ENCODE measurements at places on chromosomes 16 and 17. TPM values are rescaled to one million over a fixed set of nuclear protein-coding genes. Genes with fewer than 3 reads are reported as not detected.
A peak's percentile ranks its signal among the peaks of the same experiment; 100 is the strongest.

GRCh38 chr16:11060842-11061241, 116.5 kb downstream of the CLEC16A start:
- peaks cover 11% of the 10 kb centered on the region for H3K36me3 ChIP-seq
- H3K27ac ChIP-seq, result no peak overlapping the region
- no peaks in the 10 kb centered on the region for H3K27me3 ChIP-seq
- H3K4me1 ChIP-seq, result no peaks in the 10 kb centered on the region
- DNase-seq, result no peak
- H3K4me3 ChIP-seq, result no peak overlapping the region

GRCh38 chr17:41402161-41402560, 4.8 kb upstream of the KRT31 start:
- H3K4me3 ChIP-seq, result no peak overlapping the region
- no peak for DNase-seq
- H3K4me1 ChIP-seq, result no peaks in the 10 kb centered on the region
- H3K27me3 ChIP-seq, result peaks cover 46% of the 10 kb centered on the region

- H3K4me3 ChIP-seq, result no peak overlapping the region
- no peaks in the 10 kb centered on the region for H3K36me3 ChIP-seq
- H3K27ac ChIP-seq, result no peak overlapping the region
- no peaks in the 10 kb centered on the region for H3K27me3 ChIP-seq
- DNase-seq, result no peak
These were observed 3.9 kb upstream of the CDT1 start for GRCh38 chr16:88799569-88800276.

DNA sequence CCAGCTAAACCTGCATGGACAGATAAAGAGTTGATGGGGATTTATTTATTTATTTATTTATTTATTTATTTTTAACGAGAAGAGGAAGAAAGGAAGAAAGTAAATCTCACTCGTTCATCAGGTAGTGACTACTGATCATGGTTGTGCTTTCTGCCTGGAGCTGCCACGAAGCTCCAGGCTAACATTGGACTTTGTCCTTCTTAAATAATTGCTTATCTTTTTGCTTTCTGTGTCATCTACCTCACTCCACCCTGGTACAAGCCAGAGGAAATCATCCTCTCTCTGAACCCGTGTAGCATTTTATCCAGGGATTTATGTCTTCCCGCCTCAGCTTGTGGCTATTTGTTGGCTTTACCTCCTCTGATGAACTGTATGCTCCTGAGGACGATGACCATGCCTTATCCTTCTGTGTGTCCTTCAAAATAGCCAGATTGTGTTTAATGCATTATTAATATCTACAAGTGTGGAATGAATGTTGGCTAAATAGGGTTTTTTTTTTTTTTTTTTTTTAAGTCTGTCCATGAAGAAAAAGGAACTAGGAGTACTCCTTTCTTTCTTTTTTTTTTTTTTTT, 8.0 kb upstream of the SLC12A3 start:
- no peak overlapping the region for H3K27ac ChIP-seq
- H3K27me3 ChIP-seq, result no peaks in the 10 kb centered on the region
- H3K4me3 ChIP-seq, result no peak overlapping the region
- peaks cover 28% of the 10 kb centered on the region for H3K4me1 ChIP-seq
- DNase-seq, result no peak

GRCh38 chr17:6643451-6644125, 2.7 kb downstream of the TXNDC17 start:
- H3K36me3 ChIP-seq, result no peaks in the 10 kb centered on the region
- peaks cover 34% of the 10 kb centered on the region for H3K4me1 ChIP-seq
- DNase-seq, result no peak

DNA sequence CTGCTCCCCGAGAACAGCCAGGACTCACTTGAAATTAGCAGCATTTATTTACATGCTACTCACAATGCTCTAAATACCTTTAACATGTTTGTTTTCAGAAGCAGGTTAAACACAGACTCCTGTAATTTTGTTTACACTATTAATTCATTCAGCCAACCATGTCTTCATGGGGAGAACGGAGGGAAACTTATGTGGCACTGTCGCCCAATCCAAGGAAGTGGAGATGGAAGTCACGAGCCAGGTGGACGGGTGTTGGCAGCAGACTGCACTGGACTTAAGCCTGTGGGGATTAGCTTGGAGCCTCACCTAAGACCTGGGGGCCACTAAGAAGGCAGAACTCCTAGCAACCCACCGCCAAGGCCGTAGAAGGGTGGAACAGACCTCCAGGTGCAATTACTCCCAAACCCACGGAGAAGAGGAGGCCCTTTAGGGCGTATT, 8.8 kb upstream of the GFAP start:
- H3K27me3 ChIP-seq, result no peaks in the 10 kb centered on the region
- DNase-seq, result no peak
- no peaks in the 10 kb centered on the region for H3K36me3 ChIP-seq
- H3K4me1 ChIP-seq, result peaks cover 10% of the 10 kb centered on the region
- no peak overlapping the region for H3K27ac ChIP-seq

DNA sequence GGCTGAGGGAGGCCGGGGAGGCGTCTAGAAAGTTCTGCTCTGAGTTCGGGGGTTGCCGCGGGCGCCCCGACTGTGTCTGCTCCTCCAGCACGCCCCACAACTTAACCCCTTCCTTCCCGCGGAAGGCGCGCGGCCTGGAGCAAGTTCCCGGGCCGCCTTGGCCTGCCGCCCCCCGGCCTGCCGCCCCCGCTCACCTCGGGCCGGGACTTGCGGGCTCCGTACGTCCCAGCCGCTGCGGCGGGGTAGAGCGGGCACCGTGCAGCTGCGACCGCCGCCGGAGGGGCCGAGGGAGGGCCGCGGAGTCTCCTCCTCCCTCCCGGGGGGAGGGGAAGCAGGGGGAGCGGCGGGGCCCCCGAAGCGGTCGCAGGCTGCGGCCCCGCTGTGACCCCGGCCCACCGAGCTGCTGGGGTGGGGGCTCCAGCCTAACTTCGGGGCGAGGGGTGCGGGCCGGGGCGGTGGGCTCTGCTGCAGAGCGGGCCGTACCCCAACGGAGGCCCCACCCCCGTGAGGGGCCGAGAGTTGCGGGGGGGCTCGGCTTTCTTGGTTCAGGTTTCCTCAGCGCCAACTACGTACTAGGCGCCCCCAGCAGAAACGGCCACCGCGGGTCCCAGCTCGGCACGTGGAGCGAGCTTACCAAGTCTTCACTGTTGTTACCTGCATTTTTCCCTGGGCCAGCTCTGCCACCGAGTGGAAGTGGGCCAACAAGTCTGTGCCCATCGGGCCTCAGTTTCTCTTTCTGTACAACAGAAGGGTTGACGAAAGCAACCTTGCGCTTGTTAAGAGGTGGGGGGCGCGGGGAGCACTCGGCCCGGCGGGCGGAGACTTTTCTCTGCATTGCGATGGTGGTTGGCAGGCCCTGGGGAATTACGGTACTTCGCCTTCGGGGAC, at the start of gene CCDC102A:
TSS of gene CCDC102A (minus strand) at position 266 of the 888 bp plus-strand sequence. CDS start 7,394 bp downstream, outside the sequence.
- H3K27me3 ChIP-seq, result no peaks in the 10 kb centered on the region
- DNase-seq, result peak; percentile 66
- peak within 1 kb of the TSS; percentile 71 for H3K27ac ChIP-seq

GRCh38 chr16:22318690-22319358, 21.6 kb downstream of the POLR3E start:
- no peaks in the 10 kb centered on the region for H3K27me3 ChIP-seq
- no peak overlapping the region for H3K27ac ChIP-seq
- H3K4me1 ChIP-seq, result peaks cover 1% of the 10 kb centered on the region
- peak; percentile 36 for DNase-seq
- H3K4me3 ChIP-seq, result no peak overlapping the region
- H3K36me3 ChIP-seq, result peaks cover 13% of the 10 kb centered on the region

GRCh38 chr16:72287649-72288048, 115.7 kb upstream of the PMFBP1 start:
- H3K27ac ChIP-seq, result no peak overlapping the region
- no peak for DNase-seq
- no peaks in the 10 kb centered on the region for H3K27me3 ChIP-seq
- H3K4me3 ChIP-seq, result no peak overlapping the region
- no peaks in the 10 kb centered on the region for H3K4me1 ChIP-seq

DNA sequence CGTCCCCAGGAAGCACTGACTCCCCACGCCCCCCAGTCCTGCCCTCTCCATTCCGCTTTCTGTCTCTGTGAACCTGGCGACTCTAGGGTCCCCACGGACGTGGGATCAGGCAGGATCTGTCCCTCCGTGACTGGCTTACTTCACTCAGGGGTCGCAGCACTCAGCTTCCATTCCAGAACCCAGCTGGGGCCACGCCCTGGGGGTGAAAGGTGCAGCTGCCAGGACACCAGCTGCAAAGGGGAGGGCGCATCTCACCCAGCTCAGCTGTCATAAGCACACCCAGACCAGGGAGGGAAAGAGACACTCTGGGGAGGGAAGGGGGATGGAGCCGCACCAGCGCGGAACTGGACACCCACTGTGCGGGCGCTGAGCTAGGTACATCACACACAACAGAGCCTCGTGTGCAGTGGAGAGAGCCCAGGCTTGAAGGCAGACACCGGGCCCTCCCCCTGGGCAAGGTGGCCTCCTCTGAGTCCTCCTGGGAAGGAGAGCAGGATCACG, 18.5 kb upstream of the HEXD start:
- no peaks in the 10 kb centered on the region for H3K27me3 ChIP-seq
- no peak overlapping the region for H3K27ac ChIP-seq
- H3K36me3 ChIP-seq, result peaks cover 19% of the 10 kb centered on the region

DNA sequence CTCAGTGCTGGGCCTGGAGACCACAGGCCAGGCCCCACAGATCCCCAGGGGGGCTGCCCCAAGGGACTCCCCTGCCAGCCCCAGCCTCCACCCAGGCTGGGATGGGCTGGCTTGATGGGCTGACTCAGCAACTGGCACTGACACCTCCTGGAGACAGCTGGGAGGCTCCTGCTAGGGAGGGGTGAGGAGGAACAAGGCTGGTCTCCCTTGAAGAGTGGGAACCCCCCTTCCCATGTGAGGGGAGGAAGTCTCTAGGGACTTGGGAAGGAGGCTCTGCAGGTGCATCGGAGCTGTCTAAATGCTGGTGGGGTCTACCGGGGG, 10.4 kb downstream of the NHERF1 start:
- no peaks in the 10 kb centered on the region for H3K27me3 ChIP-seq
- peaks cover 58% of the 10 kb centered on the region for H3K4me1 ChIP-seq
- H3K4me3 ChIP-seq, result peak overlapping the region; percentile 82
- no peaks in the 10 kb centered on the region for H3K36me3 ChIP-seq
- no peak overlapping the region for H3K27ac ChIP-seq
- no peak for DNase-seq

DNA sequence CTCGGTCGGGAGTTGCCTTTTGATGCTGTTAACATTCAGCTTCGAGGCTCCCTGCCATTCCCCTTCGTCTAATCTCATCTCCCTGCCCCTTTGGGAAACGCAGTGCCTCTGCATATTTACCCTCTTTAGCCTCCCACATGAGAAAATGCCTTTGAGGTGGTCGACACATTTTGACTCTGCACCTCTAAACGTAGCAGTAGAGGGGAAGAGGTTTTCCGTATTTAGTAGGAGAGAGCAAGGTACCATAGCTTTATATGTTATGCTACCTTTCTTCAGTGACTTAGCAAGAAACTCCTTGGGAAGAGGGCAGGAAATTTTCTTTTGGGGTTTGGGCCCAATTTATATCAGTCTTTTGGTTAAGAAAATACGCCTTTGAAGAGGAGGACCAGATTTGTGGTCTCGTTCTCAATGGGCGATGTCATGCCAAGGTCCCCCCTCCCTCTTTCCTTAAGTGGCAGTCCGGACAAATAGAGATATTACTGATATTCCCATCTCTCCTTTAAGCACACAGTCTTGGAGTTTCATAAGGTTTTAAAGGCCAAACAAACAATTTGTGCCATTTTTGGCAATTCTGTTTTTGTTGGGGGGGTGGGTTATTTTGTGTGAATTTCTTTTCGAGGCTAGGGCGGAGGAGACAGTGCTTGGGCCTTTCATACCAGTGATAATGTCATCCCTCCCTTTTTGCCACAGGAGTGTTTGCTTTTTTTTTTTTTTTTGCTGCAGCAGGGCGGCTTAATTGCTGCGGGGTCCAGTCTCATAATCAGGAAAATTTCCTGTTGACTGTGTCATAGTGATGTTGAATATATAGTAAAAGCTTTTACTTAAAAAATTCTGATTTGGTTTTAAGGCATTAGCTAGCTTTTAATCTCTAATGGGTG, 1.5 kb downstream of the PAFAH1B1 start:
- peaks cover 8% of the 10 kb centered on the region for H3K36me3 ChIP-seq
- H3K27me3 ChIP-seq, result no peaks in the 10 kb centered on the region
- no peak for DNase-seq

DNA sequence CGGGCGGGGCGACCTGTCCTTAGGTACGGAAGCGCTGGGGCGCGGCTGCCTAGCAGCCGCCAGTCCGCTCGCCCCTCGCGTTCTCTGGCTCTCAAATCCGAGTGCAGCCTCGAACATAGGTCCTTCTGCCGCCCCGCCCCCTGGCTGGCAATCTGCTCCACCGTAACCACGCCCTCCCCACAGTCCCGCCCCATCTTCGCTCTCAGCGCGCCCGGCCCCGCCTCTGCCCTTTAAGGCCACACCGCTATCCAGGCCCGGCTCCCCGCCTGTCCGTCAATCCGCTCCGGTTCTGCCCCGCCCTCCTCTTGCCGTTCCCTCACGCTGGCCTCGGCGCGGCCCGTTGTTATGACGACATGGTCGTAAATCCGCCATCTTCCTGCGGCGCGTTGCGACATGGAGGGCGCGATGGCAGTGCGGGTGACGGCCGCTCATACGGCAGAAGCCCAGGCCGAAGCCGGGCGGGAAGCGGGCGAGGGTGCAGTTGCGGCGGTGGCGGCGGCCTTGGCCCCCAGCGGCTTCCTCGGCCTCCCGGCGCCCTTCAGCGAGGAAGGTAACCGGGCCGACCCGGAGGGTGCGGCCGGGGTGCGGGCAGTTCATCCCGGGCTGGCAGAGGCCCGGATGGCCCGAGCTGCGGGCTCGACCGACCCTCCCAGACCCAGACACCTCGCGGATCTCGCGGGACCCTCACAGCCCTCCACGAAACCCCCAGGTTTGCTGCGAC, at the start of gene E4F1:
TSS of gene E4F1 (plus strand) at position 371 of the 721 bp plus-strand sequence. CDS start at position 394, 23 bp downstream.
- peak within 1 kb of the TSS; percentile 57 for H3K27ac ChIP-seq
- H3K4me1 ChIP-seq, result peaks cover 21% of the 10 kb centered on the region
- H3K36me3 ChIP-seq, result no peaks in the 10 kb centered on the region
- H3K4me3 ChIP-seq, result peak within 1 kb of the TSS; percentile 76
- no peaks in the 10 kb centered on the region for H3K27me3 ChIP-seq
- peak; percentile 99 for DNase-seq

GRCh38 chr17:57944908-57945307, 10.3 kb downstream of the CUEDC1 start:
- DNase-seq, result no peak
- H3K27ac ChIP-seq, result no peak overlapping the region
- no peak overlapping the region for H3K4me3 ChIP-seq
- H3K27me3 ChIP-seq, result peaks cover 53% of the 10 kb centered on the region

DNA sequence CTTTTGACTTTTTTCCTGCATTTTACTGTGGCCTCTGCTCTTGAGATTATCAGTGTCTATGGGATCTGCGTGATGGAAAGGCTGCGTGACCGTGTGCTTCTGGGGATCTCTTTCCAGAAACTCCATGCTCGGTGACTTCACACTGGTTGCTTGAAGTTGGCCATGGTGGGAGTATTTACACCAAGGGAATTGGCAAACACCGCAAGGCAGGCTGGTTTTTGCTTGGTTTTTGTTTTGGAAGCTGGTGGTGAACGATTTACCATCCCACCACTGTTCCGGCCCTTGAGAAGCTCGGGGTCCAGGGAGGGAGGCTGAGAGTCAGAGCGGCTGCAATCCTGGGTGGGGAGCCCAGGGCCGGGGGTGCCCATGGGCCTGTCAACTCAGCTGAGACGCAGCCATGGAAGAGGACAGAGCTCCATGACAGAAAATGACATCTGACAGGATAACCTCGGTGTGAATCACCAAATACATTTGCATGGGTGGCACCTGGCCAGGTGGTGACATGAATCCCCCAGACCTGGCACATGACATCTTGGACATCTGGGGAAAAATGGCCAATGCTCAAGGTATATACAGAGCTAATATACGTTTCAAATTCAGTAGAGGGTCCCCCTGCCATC, 11.1 kb downstream of the CRISPLD2 start:
- H3K27ac ChIP-seq, result no peak overlapping the region
- peaks cover 28% of the 10 kb centered on the region for H3K27me3 ChIP-seq
- DNase-seq, result no peak
- no peaks in the 10 kb centered on the region for H3K36me3 ChIP-seq
- no peak overlapping the region for H3K4me3 ChIP-seq

Gene SDR42E1
- polyA plus RNA-seq, result not detected

Gene PRKCB
- polyA plus RNA-seq, result 213 TPM

Gene CCL4
- 7.2 TPM for polyA plus RNA-seq

Measured in naive B cell (primary cell).